HT1080 (cell line): ENCODE measurements at places on chromosomes 2 and 18. TPM values are rescaled to one million over a fixed set of nuclear protein-coding genes. Genes with fewer than 3 reads are reported as not detected.

GRCh38 chr2:215895330-215895729 is 118.0 kb downstream of the MREG start:
- no peak for DNase-seq

- peak; percentile 46 for DNase-seq
Measured at GRCh38 chr2:190382851-190383250, 25.3 kb upstream of the MFSD6 start.

DNA sequence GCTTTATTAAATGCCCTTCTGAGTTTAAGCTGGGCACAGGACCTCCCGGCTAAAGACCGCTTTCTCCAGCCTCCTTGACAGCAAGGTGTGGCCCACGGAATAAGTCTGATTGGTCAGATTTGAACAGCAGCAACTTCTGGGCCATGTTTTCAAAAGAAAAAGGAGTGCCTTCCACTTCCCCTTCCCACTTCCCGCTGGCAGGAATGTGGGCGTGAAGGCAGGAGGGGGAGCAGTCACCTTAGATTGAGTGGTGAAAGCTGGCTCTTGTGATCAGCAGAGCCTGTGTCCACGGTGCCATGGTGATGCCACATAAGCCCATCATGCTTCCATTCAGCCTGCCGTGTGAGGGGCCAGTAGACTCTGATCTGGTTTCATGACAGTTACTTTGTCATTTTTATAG is 136.6 kb upstream of the GLI2 start:
- DNase-seq = no peak

- DNase-seq = no peak
Measured at GRCh38 chr18:77677536-77677935, 427.9 kb downstream of the GALR1 start.

- DNase-seq = no peak
Measured at GRCh38 chr2:121282800-121283385, 2.1 kb downstream of the TFCP2L1 start.

DNA sequence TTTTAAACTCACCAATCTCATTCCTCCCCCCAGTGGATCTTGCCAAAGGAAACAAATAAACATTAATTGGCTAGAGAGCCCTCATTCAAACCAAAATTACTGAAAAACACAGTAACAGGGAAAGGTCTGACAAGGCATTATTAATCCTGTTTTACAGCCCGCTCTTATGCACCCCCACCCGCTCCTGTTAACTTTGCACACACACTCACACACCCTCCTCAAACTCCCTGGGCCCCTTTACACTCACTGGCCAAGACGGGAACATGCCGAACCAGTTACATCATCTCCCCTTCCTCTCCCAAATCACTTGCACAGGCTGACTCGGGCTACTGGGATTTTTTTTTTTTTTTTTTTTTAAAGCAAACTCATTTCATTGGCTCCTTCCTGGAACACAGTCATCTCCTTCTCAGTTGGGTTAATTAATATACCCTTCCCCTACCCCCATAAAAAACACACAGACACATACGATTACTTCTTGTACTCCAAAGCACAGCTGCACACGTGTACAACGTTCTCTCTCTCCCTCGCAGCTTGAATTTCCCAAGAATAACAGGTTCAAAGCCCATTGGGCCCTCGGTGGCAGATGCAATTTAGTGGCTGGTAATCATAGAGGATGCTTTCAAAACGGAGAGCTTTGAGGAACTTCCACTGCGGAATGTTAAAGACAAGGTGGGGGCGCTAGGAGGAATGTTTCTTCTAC is 31.8 kb downstream of the KLF7 start:
- DNase-seq = peak; percentile 80

- DNase-seq = peak; percentile 84
Measured at GRCh38 chr2:11553661-11554398, 20.0 kb downstream of the GREB1 start.

DNA sequence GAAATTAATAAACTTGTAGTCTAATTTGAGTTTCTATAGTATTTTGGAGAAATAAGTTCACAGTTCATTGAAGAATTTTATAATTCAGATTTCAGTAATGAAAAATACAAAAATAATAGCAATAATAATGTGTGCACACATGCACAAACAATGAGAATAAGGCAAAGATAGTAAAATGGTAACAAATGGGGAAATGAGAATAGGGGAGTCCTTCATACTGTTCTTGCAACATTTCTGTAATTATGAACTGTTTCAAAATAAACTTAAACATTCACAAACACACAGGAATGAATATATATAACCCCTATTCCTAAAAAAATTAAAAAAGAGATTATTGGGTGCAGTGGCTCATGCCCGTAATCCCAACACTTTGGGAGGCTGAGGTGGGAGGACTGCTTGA is 63.9 kb downstream of the SPRED2 start:
- DNase-seq = no peak

GRCh38 chr2:10002109-10002508 is 41.2 kb upstream of the KLF11 start:
- DNase-seq = no peak

FMNL2 gene
- 40.1 and 42.6 TPM in 2 replicates for total RNA-seq

ITGA4 gene
- total RNA-seq = 28.8 and 30.7 TPM in 2 replicates

HOXD10 gene
- total RNA-seq = 8.6 and 10.5 TPM in 2 replicates
